ENCODE measurements at places on chromosomes 1 and 21.

DNA sequence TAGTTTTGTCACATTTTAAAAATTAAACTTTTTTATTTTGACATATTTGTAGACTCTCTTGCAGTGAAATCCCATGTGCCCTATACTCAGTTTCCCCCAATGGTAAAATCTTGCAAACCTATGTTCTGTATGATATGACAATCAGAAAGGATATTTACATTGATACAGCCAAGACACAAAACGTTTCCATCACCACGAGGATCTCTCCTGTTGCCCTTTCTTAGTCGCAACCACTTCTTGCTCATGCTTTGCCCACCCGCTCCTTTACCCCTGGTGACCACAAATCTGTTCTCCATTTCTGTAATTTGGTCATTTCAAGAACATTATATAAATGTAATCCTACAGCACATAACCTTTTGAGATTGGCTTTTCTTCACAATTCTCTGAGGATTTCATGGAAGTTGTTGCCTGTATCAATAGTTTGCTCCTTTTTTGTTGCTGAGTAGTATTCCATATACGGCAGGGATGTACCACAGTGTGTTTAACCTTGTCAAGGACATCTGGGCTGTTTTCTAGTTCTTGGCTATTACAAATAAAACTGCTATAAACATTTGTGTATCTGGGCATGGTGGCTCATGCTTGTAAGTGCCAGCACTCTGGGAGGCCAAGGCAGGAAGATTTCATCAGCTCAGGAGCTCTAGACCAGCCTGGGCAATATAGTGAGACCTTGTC lies 14.0 kb upstream of the BATF3 start:
- DNase-seq: no peak

GRCh38 chr21:17576080-17576835 lies 36.4 kb downstream of the BTG3 start:
- DNase-seq: no peak

DNA sequence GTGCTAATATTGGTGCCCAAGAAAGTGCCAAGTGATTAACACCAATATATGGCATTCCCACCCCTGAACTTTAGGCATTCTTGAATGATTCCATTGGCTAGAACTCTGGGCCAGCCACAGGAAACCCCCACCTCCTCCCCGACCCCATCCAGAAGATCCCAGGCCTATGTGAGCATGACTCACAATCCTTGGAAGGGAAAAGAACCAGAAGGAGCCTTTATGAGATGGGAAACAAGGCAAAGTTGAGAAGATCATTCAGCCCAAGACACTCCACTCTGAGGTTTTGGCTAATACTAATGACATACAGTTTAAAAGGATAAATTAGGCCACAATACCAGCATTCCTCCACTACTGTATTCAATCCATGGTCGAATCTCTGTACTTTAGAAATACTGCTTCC lies 21.8 kb downstream of the ELK4 start:
- DNase-seq: no peak

- DNase-seq: no peak
Observed at GRCh38 chr1:104946558-104947210, 1197.0 kb downstream of the AMY1C start.

DNA sequence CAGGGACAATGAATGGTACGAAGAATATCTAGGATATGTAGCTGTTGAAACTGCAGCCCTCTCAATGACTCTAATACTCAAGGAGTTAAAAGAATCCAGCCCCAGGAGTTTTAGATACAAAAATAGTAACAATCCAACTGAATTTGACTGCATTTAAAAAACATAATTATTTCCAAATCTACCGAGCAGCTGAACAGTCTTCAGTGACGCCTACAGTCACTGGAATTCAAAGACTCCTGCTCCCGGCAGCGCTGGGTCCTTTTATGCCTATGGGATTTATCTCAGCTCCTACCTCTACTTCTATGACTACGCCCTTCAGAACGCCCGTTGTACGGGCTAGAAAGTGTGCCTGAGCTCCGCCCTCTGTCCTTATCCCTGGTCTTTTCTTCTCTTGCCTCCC lies 55.7 kb downstream of the WARS2 start:
- DNase-seq: no peak

DNA sequence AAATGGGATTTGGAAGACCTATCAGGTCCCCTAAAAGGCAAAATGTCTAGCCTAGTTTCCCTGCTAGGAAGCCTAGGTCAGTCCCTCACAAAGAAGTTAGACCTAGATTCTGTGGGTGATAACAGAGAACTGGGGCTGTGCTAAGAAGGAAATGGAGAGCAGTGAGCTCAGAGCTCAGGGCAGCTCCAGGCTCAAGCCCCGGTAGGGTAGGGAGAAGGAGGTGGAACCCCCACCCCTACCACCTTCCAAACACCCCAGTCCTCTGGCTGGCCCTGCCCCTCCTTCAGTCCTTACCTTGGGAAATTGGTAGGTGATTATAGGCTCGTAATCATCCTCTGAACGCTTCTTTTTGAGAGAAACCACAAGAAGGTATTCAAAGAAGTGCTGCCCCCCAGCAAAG lies 1.1 kb downstream of the DENND2D start:
- no peak for DNase-seq
